Adrenal gland (tissue), 19 donors: ENCODE measurements at places on chromosomes 7 and 10.

GRCh38 chr10:73997461-73997786 lies 492 bp upstream of the VCL start:
- DNase-seq: no peak

- DNase-seq: no peak
Measured at GRCh38 chr7:117083648-117084047, 130.3 kb downstream of the ST7 start.

GRCh38 chr7:151091431-151091830 lies 5.2 kb downstream of the AGAP3 start:
- no peak for DNase-seq

- peak; percentile 70 for DNase-seq
Measured at GRCh38 chr10:86899670-86900276, 57.6 kb downstream of the MMRN2 start.

GRCh38 chr7:80934321-80934720 lies 15.5 kb upstream of the SEMA3C start:
- no peak for DNase-seq

- no peak for DNase-seq
Measured at GRCh38 chr10:132880128-132880981, 62.0 kb downstream of the CFAP46 start.

DNA sequence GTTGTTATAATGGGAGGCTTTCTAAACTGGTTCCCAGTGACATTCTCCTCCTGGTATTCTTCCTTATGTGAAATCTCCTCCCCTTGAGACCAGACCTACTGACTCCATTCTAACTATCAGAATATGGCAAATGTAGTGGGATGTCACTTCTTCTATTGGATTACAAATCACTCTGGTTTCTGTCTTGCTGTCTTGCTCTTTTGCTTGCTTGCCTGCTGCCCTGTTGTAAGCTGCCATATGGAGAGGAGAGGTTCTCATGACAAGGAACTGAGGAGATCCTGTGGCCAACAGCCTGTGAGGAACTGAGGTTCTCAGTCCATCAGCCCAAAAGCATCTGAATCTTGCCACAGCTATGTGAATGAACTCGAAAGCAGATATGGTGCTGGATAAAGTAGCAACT lies 4.7 kb upstream of the NRCAM start:
- no peak for DNase-seq

GRCh38 chr7:104627516-104627915 lies 299.1 kb downstream of the LHFPL3 start:
- DNase-seq: no peak

DNA sequence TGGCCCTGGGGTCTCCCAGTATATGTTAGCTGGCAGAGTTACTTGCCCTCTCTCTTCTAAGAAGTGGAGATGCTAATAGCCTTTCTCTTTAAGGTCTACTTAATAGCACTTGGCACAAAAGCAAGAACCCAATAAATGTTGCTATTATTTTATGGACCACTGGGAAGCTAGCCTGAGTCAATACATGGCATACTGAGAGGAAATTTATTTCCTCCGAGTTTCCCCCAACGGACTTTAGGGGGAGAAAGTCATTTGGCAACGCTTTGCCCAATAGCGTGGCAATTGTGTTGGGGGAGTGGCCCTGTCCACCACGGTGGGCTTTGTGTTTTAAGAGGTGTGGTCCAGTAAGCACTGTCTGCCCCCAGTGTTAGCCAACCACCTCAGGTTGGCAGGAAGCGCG lies 87.4 kb upstream of the SMNDC1 start:
- no peak for DNase-seq

GRCh38 chr7:102830197-102830596 lies 81.4 kb downstream of the FAM185A start:
- DNase-seq: no peak

- DNase-seq: no peak
Measured at GRCh38 chr10:99346247-99346646, 17.1 kb downstream of the CNNM1 start.

DNA sequence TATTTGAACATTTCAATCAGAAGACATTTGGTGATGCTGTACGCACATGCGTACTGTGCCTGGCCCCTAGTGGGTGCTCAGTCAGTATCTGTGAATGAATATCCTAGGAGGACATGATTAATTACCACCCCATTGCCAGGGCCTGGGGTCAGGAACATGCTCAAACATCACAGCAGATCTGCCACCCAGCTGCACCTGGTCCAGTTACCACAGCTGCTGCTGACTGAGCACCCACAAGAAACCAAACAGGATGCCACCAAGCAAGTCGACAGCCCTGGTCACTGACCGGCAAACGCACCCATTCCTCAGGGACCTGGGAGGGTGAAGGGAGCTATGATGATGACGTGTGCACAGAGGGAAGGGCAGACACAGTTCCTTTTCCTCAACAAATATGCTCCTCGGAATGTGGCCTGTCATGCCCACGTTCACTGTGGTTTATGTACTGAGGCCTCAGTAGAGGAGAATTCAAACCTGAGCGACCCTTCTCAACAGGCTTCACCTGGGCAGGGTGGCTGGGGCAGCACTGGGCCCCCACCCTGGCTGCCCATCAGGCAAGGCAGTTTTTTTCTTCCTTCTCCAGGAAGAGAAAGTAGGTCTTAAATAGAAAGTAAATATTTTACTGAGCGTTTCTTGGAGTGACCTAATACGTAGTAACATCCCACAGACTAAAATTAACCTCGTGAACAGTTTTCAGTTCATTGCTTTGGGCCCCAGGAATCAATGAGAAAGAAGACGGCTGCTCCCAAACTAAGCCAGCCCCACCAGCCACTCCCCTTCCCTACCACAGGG lies 13.4 kb downstream of the CTBP2 start:
- no peak for DNase-seq

DNA sequence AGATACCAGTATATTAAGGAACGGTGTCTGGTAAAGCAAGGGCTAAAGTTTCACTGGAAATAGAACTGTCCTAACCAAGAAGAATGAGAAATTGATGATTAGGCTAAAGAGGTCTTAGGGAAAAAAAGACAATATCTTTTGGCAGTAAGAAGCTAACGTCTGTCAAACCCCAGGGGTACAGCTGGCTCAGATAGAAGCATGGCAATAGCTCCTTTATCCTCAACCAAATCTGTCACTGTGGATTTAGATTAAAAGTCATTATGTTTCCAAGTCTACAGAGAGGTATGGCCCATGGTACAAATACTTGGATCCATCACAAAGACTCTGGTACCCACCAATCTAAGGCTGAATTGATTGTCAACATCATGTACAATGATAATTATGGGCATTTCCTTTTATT lies 8.6 kb upstream of the SLC16A9 start:
- no peak for DNase-seq
